ENCODE measurements at places on chromosomes 12 and 14. TPM values are rescaled to one million over a fixed set of nuclear protein-coding genes. Genes with fewer than 3 reads are reported as not detected.
A peak's percentile ranks its signal among the peaks of the same experiment; 100 is the strongest.

The PLCZ1 gene
- total RNA-seq = not detected

The GPR137C gene
- total RNA-seq = 9.3 TPM

The PPP4R4 gene
- total RNA-seq = 25.5 TPM

The WSCD2 gene
- 6.6 TPM for total RNA-seq

The PTPN6 gene
- 4.4 TPM for total RNA-seq

The ACSS3 gene
- total RNA-seq = 22.9 TPM

The EGLN3 gene
- total RNA-seq = 65.0 TPM

The TMEM179 gene
- total RNA-seq = 12.1 TPM

GRCh38 chr14:82113710-82114109, 580.1 kb upstream of the SEL1L start:
- no peaks in the 10 kb centered on the region for H3K27me3 ChIP-seq
- H3K36me3 ChIP-seq = no peaks in the 10 kb centered on the region
- H3K4me1 ChIP-seq = no peaks in the 10 kb centered on the region
- DNase-seq = no peak
- no peak overlapping the region for H3K27ac ChIP-seq
- H3K4me3 ChIP-seq = no peak overlapping the region

DNA sequence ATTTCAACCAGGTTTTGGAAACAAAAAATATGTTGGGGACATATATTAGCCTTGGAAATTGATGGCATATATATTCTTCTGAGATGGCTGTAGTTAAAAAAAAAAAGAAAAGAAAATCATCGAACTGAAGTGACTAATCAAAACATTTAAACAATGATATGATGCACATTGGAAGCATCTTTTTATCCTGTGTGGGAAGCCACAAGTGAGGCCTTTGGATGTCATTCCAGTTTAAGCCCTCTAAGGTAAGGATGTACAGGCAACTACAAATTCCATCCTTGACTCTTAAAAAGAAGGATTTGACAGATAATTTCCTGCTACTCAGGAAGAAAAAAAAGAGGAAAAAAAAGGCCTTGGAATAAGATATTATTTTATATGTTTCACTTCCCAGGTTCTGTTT, 9.6 kb upstream of the PTPRB start:
- no peaks in the 10 kb centered on the region for H3K27me3 ChIP-seq
- H3K4me1 ChIP-seq = peaks cover 9% of the 10 kb centered on the region
- no peak overlapping the region for H3K4me3 ChIP-seq
- DNase-seq = no peak
- H3K36me3 ChIP-seq = no peaks in the 10 kb centered on the region
- H3K27ac ChIP-seq = no peak overlapping the region

DNA sequence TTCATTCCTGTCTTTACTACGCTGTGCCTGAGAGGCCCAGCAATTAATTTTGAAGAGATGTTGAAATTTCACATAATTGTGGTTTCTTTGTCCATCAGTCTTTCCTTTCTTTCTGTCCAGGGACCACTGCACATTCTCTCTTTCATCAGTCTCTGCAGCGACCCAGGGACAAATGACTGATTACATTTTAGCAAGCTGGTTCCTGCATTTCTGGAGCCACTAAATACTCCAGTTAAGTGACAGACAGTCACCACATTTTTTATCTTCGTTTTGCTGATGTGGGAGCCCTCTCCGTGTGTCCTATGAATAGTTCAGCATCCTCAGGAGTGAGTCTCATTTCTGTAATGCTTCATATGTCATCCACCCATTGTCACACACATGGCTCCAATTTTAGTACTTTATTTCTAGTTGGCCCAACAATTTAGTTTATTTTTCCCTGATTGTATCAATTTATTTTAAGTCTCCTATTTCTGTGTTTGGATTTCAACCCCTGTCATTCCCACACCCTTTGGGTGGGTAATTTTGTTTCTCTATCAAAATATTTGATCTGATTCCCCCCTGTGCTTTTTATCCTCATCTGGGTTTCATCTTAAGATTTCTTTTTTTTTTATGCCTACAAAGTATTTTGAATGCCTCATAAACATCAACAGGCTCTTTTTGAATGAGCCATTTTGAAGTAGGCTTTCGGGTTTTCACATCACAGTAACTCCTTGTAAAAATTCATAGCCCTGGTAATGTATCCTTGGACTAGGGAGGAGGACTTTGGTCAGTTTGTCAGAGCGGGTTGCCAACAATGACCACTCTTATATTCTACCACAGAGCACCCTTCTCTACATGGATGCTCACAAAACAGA, 1196.5 kb downstream of the GALC start:
- H3K36me3 ChIP-seq = no peaks in the 10 kb centered on the region
- no peak for DNase-seq
- no peak overlapping the region for H3K27ac ChIP-seq
- no peaks in the 10 kb centered on the region for H3K4me1 ChIP-seq
- H3K4me3 ChIP-seq = no peak overlapping the region

DNA sequence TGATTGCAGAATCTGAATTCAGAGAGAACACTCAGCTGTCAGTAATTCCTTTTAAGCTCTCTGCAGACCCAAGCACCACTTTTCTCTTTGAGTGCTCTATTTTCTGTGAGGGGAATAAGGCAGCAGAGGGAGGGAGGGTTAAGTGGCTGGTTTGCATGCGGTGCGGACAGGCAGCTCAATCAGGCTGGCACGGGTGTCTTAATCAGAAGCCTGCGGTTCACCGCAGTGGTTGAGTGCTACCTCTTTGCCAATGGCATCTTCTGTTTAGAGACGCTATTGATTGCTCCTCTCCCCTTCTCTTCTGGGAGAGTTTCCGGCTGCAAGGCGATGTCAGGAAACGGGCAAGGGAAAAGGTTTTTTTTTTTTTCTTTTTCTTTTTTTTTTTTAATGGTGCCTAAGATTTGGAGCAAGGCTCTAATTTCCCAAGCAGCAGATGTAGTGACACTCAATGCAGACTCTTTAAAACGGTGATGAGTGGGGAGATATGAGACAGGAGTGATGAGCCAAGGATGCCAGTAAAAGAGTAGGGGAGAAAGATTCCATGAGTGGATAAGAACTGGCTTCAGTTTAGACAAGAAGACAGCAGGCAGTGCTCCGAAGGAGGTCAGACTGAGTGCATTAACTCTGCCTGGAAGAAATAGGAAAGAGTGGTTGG, 533.7 kb upstream of the SEL1L start:
- no peak overlapping the region for H3K4me3 ChIP-seq
- H3K27me3 ChIP-seq = no peaks in the 10 kb centered on the region
- peak; percentile 24 for DNase-seq
- H3K4me1 ChIP-seq = peaks cover 7% of the 10 kb centered on the region

DNA sequence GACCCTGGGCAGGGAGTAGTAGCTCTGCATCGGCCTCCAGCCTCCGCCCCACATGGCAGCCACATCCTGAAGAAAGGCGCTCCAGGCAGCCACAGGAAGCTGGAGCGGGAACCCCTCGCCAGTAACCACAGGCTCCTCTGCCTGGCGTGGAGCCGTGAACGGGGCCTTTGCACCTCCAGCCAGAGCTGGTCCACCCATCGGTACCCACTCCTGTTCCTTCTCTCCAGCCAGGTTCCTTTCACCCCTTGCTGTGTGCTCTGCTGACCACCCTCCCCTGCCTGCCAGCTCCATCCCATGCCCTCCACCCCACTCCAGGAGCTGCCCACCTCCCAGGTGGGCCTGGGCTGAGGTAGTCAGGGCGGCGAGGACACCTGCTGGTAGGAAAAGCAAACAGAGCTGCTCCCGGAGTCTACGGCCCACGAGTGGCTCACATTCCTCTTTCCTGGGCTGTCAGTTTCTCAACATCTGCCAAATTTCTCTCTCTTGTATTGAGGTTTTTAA, 2.7 kb downstream of the TGFB3 start:
- peaks cover 38% of the 10 kb centered on the region for H3K27me3 ChIP-seq

DNA sequence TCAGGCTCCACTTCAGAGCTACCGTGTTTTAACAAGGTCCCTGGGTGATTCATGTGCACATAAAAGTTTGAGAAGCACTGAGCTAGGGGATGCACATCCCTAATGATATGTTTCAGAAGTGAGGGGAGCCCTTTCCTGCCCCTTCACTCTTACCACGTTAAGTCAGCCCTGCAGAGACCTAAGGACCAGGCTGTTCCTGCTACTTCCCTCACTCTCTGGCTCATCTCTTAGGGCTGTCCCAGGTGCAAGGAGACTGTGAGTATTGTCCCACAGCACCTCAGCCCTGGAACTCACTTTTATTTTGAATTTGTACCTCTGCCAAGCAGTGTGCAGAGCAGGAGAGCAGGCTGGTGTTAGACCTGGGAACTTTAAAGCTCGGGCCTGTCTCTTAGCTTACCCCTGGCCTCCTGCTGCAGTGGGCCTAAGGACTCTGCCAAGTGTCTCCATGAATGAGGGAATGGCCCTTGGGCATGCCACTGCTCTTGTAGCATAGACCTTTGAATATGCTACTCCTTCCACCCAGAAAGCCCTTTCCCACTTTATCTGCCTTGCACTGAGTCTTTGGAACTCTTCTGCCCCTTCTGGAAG, 11.0 kb upstream of the SUSD6 start:
- no peak overlapping the region for H3K27ac ChIP-seq
- no peak overlapping the region for H3K4me3 ChIP-seq
- no peaks in the 10 kb centered on the region for H3K27me3 ChIP-seq
- no peaks in the 10 kb centered on the region for H3K36me3 ChIP-seq
- no peak for DNase-seq

- no peak for DNase-seq
- no peak overlapping the region for H3K4me3 ChIP-seq
- H3K27me3 ChIP-seq = no peaks in the 10 kb centered on the region
- no peaks in the 10 kb centered on the region for H3K36me3 ChIP-seq
- no peaks in the 10 kb centered on the region for H3K4me1 ChIP-seq
Measured at GRCh38 chr14:32397861-32398640, 69.0 kb downstream of the AKAP6 start.
